ENCODE measurements at places on chromosomes 6 and 20.

- DNase-seq, result no peak
Measured at GRCh38 chr20:64069614-64070243, 6.7 kb downstream of the TCEA2 start.

DNA sequence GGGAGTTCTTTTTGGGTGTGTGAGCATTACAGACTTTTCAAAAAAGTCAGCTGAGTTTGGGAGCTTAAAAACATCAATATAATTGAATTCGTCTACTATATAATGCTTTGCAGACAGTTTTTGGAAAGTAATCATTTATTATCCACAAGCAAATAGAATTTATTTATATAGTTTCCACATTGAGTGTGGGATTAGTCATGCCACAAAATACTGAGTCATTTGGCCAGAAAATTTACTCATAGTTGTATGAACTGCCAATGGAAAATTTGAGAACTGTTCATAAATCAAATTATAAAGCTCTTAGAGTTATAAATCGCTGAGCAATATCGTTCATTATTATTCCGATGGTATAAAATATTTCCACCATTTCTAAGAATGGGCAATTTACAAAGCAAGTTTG, 5.0 kb downstream of the BEND6 start:
- no peak for DNase-seq

DNA sequence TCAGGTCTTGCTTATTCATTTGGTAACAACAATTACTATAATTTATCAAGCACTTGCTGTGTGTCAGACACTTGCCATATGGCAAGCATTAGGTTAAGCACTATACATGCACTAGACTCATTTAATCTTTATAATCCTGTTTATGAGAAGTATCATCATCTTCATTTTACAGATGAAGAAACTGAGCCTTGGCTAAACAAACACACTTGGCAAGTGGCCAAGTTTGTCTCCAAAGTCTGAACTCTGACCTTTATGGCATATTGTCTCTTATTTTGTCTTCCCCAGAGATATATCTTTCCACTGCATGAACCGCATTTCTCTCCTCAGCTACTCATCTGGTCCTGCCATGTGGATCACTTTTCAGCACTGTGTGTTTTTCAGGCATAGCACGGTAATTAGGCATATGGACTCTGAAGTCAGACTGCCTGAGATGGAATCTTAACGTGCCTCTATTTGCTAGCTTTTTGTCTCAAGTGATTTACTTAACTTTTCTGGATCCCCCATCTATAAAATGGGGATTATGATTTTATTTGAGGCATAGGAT, 4.7 kb downstream of the ADGRF5 start:
- no peak for DNase-seq

GRCh38 chr6:53412751-53413150, 64.0 kb upstream of the ELOVL5 start:
- no peak for DNase-seq

DNA sequence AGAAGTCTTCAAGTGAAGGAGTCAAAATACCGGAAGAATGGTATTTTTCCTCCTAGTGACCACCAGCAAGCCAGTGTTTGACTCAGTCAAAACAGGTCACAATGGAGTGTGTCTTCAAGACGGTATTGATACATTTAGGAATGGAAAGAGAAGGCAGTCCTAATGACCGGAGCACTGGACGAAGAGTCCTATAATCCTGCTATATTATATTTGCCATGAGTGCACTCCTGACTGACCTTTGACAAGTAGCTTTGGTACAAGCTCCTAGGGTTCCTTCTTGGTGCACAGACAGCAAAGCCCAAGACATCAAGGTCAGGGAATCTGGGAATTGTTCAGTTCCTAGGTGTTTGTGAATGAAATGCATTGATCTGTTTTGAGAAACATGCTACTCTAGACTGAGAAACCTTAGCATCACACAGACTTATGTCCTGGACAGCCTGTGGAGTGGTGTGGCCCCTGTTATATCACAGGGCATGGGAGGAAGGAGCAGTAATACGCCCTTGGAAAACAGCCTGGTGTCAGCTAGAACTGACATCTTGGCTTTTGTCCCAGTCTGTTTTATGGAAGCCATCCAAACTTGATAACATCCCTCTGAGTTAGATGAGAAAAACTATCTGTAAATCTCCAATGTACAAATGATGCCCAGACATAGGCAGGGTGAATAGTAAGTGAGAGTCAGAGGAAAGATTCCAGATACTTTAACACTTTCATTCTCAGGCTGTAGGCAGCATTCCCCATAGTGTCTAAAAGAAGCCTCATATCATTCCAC, 18.5 kb downstream of the NOX3 start:
- no peak for DNase-seq

- no peak for DNase-seq
Measured at GRCh38 chr6:160791459-160791858, 89.4 kb downstream of the PLG start.

- no peak for DNase-seq
Measured at GRCh38 chr20:17681726-17682102, 328 bp downstream of the RRBP1 start.

- DNase-seq, result no peak
Measured at GRCh38 chr20:58981628-58982364, 740 bp downstream of the NELFCD start.

GRCh38 chr6:119205911-119206618, 127.6 kb upstream of the FAM184A start:
- DNase-seq, result no peak

- DNase-seq, result no peak
Measured at GRCh38 chr6:125120054-125120590, 33.5 kb upstream of the TPD52L1 start.

DNA sequence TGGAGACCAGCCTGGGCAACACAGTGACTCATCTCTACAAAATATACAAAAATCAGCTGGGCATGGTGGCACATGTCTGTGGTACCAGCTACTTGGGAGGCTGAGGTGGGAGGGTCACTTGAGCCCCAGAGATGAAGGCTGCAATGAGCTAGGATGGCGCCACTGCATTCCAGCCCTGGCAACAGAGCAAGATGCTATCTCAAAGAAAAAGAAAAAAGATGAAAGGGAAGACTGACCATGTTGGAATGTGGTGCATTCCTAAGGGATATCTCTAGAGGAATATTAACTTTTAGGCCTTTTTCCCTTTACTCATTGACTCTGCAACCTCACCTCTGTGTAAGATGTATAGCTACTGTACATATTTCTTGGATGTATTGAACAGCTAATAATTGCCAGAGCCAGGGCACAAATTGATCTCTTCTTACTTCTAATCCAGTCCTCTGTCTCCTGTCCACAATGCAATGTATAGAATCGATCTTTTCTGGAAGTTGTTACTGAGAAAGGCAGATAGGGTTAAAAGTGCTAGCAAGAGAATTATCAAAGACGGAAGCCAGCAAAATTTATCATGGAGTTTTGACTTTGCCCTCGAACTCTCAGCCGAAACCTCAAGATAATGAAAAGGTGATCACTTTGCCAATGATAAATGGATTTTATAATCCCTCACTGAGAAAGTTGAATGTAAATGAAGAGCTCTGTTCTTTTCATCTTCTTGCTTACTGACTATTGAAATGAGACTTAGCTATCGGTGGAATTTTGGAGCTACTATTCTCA, 46.3 kb downstream of the GCNT2 start:
- DNase-seq, result peak; percentile 29

GRCh38 chr6:52244400-52244799, at the start of gene IL17F:
Gene IL17F (minus strand): TSS chr6:52244500. CDS start chr6:52244429, 71 bp downstream.
- no peak for DNase-seq

GRCh38 chr6:139711804-139712585, 337.5 kb upstream of the CITED2 start:
- DNase-seq, result no peak

- DNase-seq, result no peak
Measured at GRCh38 chr20:36028106-36028808, 59.9 kb downstream of the CNBD2 start.

DNA sequence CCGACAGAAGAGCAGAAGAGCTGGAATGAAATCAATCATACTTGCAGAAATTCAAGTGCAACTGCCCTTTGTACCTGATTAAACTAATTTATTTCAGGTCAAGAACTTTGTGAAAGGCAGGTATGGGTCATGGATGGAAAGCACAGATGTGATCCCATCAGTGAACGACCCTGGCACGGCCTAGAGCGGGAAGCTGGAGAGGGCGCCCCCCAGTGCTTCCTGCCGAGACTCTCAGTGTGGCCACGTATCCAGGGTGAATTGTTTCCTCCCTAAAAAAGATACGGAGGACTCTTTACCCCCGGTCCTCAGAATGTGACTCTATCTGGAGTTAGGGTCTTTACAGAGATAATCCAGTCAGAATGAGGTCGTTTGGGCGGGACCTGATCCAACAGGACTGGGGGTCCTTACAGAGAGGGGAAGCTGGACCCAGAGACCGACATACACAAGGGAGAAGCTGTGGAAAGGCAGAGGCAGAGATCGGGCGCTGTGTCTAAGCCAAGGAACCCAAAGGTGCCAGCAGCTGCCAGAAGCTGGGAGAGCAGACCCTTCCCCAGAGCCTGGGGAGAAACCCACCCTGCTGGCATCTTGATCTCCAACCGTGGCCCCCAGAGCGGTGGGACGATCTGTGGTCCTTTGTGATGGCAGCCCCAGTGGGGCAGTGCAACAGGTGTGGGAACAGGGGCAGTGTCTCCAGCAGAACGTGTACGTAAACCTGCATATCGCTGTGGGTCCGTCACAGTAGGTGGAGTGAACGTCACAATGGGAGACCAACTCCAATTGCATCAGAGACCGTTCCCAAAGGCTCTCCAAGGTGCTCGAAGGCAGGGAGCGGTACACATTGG, 91.9 kb downstream of the TAF4 start:
- DNase-seq, result no peak

DNA sequence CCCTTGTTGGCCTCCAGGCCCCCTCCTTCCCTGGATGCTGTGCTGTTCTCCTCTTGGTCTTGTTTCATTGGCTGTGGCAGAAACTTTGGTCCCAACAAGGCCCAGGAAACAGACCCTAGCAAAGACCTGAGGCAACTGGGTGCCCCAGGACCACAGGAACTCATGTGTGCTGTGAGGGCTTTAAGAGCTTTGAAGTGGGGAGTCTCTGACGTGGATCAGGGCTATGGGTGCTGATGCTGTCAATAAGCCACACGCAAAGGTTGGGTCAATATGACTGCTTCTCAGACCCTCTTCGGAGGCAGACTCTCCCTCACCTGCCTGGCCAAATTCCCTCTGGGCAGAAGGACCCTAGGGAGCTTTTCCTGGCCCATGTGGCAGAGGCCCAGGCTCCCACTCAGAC, 91.5 kb upstream of the MLN start:
- no peak for DNase-seq

DNA sequence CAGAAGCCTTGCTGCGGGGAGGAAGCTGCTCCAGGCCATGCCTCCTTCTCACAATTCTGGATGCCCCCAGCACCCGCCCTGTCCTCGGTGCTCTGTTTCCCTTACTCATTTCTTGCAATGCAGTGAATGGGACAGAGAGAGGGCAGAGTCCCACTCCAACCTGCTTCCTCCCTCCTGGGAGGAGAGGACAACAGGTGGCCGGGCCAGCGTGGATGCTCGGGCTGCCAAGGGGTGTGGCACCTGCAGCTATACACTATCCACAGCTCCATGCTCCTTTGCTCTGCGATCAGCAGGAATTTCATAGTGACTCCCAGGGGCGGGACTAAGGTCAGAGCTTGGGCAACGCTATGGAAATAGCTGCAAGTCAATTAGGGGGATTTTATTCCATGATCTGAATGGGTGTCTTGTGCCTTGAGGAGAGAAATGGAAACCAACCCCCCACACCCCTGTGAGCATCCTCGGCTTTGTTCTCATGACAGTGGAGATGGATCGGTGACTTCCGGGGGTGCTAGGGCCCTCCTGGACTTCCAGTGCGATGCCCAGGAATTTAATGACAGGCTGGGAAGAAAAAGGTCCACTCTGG, 192.5 kb downstream of the MYLK4 start:
- no peak for DNase-seq

GRCh38 chr20:64161356-64162238, 2.7 kb upstream of the MYT1 start:
- DNase-seq, result no peak

DNA sequence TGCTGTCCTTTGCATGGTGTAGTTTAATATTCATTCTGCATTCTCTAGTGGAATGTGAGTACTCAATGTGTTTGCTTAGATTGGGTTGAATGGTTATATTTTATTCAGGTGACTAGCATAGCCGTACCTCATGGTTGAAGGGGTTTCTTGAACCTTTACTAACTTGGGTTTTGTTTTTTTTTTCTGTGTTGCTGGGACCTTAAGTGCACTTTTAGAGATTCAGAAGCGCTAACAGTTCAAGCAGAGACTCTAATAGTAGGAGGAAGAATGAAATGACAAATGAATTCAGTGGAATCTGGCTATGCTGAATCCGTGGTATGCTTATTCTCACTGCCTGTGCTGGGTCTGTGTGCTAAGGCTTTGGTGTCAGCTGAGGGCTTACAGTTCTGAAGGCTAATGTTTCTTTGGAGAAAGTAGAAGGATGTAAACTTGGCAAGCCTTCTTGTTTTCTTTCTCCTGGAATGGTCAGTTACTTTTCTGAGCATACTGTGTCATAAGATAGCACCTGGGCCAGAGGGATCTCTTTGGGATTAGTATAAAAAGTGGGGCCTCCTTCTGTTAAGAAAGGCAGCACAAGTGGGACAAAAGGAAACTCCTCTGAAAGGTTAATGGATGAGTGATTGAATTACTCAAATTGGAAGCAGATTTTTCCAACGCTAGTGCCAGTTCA, 28.7 kb downstream of the RNF144B start:
- no peak for DNase-seq

- no peak for DNase-seq
Measured at GRCh38 chr20:15922556-15922955, 650.7 kb downstream of the KIF16B start.

- no peak for DNase-seq
Measured at GRCh38 chr20:1353956-1354355, 25.0 kb upstream of the SDCBP2 start.

DNA sequence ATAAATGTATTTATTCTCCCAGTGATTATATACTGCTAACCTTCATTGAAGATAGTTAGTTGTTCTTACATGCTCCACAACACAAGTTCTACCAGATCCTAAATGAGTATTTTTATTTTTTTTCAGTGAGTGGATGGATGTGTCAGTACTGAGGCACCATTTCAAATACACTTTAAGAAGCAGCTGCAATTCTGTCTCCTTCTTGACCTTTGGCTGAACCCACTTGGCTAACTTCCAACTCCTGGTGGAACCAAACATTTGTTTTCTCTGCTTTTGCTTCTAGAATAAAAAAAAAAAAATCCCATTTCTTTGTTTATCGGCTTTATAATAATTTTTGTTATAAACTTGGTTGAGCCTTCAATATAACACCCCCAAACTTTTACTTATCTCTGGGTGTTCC, 458.3 kb upstream of the MAP3K7 start:
- DNase-seq, result no peak

- no peak for DNase-seq
Measured at GRCh38 chr6:125940247-125941041, 16.1 kb upstream of the HINT3 start.
